Smooth muscle cell of the coronary artery (primary cell): ENCODE measurements at places on chromosomes 11 and 22. TPM values are rescaled to one million over a fixed set of nuclear protein-coding genes. Genes with fewer than 3 reads are reported as not detected.

SGSM1 gene
- under 0.01 TPM in 1 of 2 replicates, not detected in the other for total RNA-seq

SYCE3 gene
- total RNA-seq, result not detected in 2 replicates

PRR33 gene
- total RNA-seq, result not detected in 2 replicates

LMO2 gene
- 2.1 and 41.3 TPM in 2 replicates for total RNA-seq

BCO2 gene
- total RNA-seq, result 0.15 and 1.3 TPM in 2 replicates

P2RX6 gene
- 0.47 and 0.68 TPM in 2 replicates for total RNA-seq

SYT12 gene
- total RNA-seq, result 0.23 and 0.83 TPM in 2 replicates

TNNT3 gene
- total RNA-seq, result 0.15 and 0.70 TPM in 2 replicates

FAM83F gene
- under 0.01 TPM in 1 of 2 replicates, not detected in the other for total RNA-seq

CRACR2B gene
- total RNA-seq, result 0.45 and 0.70 TPM in 2 replicates

HBE1 gene
- not detected in 2 replicates for total RNA-seq

TP53AIP1 gene
- 0.08 TPM in 1 of 2 replicates, not detected in the other for total RNA-seq

TTLL1 gene
- 16.8 and 33.9 TPM in 2 replicates for total RNA-seq
